ENCODE measurements at places on chromosomes 3 and 15.

DNA sequence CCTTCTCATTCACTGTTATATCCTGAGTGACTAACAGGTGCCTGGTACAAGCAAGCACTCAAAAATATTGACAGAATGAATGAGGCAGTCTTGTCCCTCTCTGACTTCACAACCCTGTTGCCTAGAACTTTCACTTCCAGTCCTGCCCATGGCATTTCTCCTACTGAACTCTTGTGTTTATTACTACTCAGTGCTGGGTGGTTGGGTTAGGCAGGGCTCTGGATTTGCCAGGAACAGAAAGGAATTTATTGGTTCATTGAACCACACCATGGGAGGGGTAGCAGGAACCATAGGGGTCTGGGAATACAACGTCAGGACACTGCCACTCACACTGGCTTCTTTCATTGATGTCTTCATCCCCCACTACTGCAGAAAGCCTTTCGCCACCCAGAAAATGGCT lies 41.9 kb upstream of the SEMA4B start:
- DNase-seq, result no peak

DNA sequence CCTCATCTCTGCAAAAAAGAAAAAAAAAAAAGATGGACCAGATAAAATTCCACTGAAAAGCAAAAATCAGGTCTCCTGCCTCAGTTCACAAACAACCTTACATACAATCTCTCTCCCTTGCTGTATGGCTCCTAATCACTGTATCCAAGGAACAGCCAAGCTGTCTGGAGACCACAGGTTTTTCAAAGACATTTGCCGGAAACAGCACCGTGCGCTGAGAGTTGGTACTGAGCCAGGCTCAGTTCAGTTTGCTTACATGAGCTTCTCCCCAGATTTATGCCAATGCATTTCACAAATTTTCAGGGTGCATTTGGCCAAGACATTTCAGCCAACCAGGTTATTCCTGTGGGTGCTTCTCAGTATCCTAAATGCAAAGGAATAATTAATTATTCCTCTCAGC lies 4.1 kb downstream of the ACP3 start:
- peak; percentile 12 for DNase-seq

DNA sequence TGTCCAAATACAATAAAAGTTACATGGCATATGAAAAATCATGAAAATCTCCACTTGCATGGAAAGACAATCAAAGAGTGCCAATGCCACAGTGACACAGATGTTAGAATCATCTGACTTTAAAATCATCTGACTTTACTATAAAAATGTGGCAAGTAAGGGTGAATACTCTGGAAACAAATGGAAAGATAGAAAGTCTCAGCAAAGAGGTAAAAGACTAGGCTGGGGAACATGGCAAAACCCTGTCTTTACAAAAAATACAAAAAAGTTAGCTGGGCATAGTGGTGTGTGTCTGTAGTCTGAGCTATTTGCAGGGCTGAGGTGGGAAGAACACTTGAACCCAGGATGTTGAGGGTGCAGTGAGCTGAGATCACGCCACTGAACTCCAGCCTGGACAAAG lies 29.1 kb downstream of the ALPK3 start:
- DNase-seq, result no peak

DNA sequence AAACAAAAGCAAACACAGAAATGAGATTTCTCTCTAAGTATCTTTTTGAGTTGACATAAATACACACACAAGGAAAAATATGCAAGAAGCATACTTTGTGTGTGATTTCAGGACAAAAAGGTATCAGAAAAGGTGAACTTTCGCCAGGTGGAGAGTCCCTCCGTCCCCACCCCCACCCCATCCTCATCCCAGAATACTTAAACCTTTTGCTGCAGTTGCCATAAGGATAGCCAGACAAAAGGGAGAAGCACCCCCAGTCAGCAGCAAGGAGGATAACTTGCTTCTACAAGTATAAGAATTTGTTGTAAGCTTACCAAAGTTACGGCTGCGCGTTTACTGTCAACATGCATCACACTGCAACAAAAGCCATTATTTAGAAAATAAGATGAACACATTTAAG lies 10.3 kb downstream of the FOXP1 start:
- DNase-seq, result no peak

- peak; percentile 47 for DNase-seq
Observed at GRCh38 chr3:29463304-29463703, 182.4 kb downstream of the RBMS3 start.

GRCh38 chr3:173659972-173660371 lies 262.4 kb downstream of the NLGN1 start:
- DNase-seq, result no peak

- peak; percentile 88 for DNase-seq
Observed at GRCh38 chr3:69739204-69740102, at the start of gene MITF. Gene MITF (plus strand): TSS chr3:69739464. CDS start chr3:69739598, 134 bp downstream.

GRCh38 chr15:45126535-45127158 lies 3.0 kb downstream of the DUOXA1 start:
- no peak for DNase-seq

GRCh38 chr15:78422571-78423340 lies 15.3 kb upstream of the IREB2 start:
- DNase-seq, result peak; percentile 65

- DNase-seq, result no peak
Observed at GRCh38 chr3:194386648-194387047, 12.4 kb downstream of the GP5 start.

DNA sequence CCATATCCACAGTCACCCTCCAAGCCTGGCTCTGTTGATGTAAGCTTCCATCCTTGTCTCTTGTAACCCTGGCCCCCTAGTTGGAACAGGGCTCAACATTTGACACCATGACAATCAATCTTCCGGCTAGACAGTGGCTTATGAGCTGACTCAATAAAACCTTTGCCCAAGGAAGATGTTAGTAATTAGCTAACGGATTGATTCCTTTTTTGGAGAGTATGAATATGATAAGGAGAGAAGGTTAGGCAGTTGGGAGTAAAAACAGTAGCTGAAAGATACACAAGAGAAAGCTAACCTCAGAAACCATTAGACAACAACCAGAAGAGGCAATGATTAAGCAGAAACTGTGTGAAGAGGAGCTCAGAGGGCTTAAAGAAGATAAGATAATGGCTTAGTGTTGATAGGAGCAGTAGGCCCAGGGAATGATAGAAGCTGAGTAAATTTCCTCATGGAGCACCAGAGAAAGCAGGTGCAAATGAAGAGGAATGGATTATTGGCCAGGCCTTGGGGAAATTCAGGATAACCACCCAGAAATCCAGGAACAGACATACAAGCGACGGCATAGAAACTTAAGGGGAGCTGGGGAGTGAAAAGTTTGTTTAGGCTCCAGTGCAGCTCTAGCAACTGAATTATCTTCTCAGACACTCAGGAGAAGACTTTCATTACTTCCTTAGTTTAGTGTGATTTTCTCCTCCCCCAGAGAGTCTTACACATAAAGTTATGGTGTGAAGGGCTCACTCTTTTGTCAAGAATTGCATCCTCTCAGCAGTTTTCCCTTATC lies 7.8 kb upstream of the RFX7 start:
- DNase-seq, result no peak

- no peak for DNase-seq
Observed at GRCh38 chr15:83698294-83698693, 44.4 kb downstream of the ADAMTSL3 start.

GRCh38 chr3:22713936-22714335 lies 489.2 kb upstream of the UBE2E2 start:
- DNase-seq, result peak; percentile 84

DNA sequence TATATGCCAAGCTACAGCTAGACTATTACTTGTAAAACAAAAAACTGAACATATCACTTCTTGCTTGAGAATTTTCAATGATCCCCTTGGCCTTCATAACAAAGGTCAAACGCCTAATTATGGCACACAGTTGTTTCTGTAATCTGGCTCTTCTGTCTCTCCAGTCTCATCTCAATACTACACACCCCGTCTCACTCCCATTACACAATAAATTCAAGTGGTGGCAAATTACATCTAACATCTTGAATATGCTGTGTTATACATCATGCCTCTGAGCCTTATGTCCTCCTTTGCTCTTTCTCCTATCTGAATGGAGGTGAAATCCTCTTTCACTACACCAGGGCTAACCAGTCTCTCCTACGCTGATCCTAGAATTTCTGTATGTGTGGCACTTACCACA lies 140.4 kb downstream of the TBL1XR1 start:
- no peak for DNase-seq

- DNase-seq, result peak; percentile 68
Observed at GRCh38 chr3:52144034-52144795, 10.0 kb downstream of the POC1A start.

DNA sequence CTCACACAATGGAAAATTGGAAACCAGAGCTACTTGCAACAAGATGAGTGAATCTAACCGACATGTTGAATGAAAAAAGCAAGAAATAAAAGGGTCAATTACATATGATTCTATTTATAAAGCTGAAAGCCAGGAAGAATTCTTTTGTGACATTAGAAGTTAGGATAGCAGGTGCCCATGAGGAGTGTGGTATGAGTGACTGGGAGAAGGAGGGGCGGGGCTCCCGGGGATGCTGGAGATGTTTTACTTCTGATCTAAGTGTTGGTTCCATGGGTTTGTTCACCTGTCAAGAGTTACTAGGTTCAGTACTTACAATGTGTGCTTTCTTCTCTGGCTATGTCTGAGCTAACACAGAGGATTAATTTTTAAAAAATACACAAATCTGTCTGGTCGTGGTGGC lies 60.8 kb downstream of the NSMCE3 start:
- no peak for DNase-seq

DNA sequence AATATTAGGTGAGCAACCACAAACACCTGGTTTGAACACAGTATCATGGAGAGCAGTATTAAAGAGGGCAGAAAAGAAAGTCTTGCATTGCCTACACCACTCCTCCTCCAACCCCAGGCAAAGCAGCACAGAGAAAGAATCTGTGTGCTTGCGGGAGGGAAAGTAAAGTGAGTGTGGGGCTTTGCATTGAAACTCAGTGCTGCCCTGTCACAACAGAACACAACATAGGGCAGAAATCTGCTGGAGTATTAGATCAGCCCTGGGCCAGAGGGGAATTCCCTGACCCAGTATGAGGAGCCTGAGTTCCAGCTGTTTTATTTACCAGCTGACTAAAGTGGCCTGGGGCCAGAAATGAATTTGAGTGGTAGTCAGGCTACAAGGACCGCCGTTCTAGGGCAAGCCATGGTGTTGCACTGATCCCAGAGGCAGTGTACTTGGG lies 75.5 kb downstream of the SPATA16 start:
- DNase-seq, result peak; percentile 57

DNA sequence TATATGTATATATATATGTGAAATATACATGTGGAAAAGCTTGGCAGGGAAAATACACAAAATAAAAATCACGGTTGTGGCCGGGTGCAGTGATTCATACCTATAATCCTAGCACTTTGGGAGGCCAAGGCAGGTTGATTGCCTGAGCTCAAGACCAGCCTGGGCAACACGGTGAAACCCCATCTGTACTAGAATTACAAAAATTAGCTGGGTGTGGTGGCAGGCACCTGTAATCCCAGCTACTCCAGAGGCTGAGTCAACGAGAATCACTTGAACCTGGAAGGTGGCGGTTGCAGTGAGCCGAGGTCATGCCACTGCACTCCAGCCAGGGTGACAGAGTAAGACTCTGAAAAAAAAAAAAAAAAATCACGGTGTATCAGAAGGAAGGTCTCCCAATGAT lies 20.8 kb upstream of the ARHGEF3 start:
- DNase-seq, result no peak

- DNase-seq, result peak; percentile 18
Observed at GRCh38 chr3:121883507-121883906, 10.7 kb upstream of the SLC15A2 start.

DNA sequence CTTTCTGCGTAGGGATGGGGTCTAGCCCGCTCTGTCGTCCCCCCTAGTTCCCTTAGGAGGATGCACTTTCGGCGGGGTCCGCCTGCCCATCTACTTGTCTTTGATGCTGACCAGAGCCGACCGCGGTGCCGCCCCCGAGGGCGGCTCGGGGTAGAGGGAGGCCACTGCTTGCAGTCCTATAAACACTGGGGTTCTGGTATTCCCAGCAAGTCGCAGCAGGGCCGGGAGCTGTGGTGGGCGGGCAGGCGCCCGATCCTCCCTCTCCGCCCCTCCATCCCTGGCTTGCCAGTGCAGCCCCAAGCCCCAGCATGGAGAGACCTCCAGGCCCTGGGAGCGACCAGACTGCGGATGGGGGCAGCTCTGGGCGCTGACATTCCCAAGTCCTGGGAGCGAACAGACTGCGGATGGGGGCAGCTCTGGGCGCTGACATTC lies 830 bp downstream of the SEMA4B start:
- DNase-seq, result no peak

GRCh38 chr3:17623464-17623863 lies 119.0 kb downstream of the TBC1D5 start:
- no peak for DNase-seq

DNA sequence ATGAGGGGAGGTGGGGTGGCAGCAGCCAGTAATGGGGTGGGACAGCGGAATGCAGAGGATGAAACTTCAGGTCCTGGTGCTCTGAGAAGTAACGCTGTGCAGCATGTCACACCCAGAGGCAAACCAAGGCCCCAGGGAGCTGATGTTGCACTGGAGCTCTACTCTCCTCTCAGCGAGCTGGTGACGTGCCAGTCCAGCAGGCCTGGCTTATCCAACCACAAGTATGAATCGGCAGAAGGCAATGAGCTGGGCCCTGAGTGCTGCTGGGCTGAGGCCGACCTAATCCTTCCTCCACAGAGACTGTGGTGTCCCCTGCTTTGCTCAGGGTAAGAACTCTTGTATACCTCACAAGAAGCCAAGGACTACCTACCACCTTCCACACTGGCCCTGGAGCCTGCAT lies 30.5 kb downstream of the CD86 start:
- no peak for DNase-seq

- peak; percentile 89 for DNase-seq
Observed at GRCh38 chr15:52100807-52101442, 11.7 kb downstream of the BCL2L10 start.
